ENCODE measurements at places on chromosomes 5 and 9. TPM values are rescaled to one million over a fixed set of nuclear protein-coding genes. Genes with fewer than 3 reads are reported as not detected.

The OLFML2A gene
- 133 TPM for total RNA-seq

The MIGA2 gene
- 37.8 TPM for total RNA-seq

The TAF11L3 gene
- not detected for total RNA-seq

The NFIL3 gene
- 19.0 TPM for total RNA-seq

The SLC36A2 gene
- total RNA-seq = not detected

The UGT3A2 gene
- 1.2 TPM for total RNA-seq

The RANBP3L gene
- total RNA-seq = not detected

The PTPDC1 gene
- total RNA-seq = 6.0 TPM

The GARNL3 gene
- 14.7 TPM for total RNA-seq

The PRRC2B gene
- 192 TPM for total RNA-seq

The OR1J2 gene
- total RNA-seq = not detected

The UBQLN1 gene
- total RNA-seq = 93.4 TPM

The LCN1 gene
- not detected for total RNA-seq

The MARVELD2 gene
- total RNA-seq = 1.3 TPM

The SPINK7 gene
- total RNA-seq = not detected

The ITGA2 gene
- total RNA-seq = 21.6 TPM

The CDKN2A gene
- 19.7 TPM for total RNA-seq

The GAPT gene
- 19.3 TPM for total RNA-seq

The RASEF gene
- 0.19 TPM for total RNA-seq

The TRAF1 gene
- 14.6 TPM for total RNA-seq

The AGPAT2 gene
- 47.7 TPM for total RNA-seq

The IRGM gene
- 1.1 TPM for total RNA-seq

The NUTM2G gene
- total RNA-seq = not detected

The IFNA7 gene
- total RNA-seq = not detected

The EIF4E1B gene
- total RNA-seq = not detected

The CREB3 gene
- 21.8 TPM for total RNA-seq

The LRRC70 gene
- total RNA-seq = 14.7 TPM

The ARID3C gene
- total RNA-seq = not detected

The ZNG1F gene
- 17.6 TPM for total RNA-seq

The CEL gene
- total RNA-seq = 0.77 TPM

The CDH6 gene
- 0.73 TPM for total RNA-seq

The JAK2 gene
- total RNA-seq = 61.2 TPM

The CDC14B gene
- total RNA-seq = 5.1 TPM

The DND1 gene
- total RNA-seq = 1.5 TPM

The DDX46 gene
- total RNA-seq = 41.2 TPM

The MEGF9 gene
- total RNA-seq = 31.5 TPM

The CD180 gene
- total RNA-seq = 27.4 TPM

The ANKRD31 gene
- total RNA-seq = 0.25 TPM

The RLN2 gene
- total RNA-seq = not detected

The PCDHB14 gene
- 2.2 TPM for total RNA-seq

The CEMIP2 gene
- 107 TPM for total RNA-seq

The PCDHA5 gene
- 0.09 TPM for total RNA-seq

The PRSS3 gene
- total RNA-seq = not detected

The ARSB gene
- 14.1 TPM for total RNA-seq

The ANKRD33B gene
- total RNA-seq = 37.8 TPM

The NTNG2 gene
- 17.5 TPM for total RNA-seq

The CCL27 gene
- 0.70 TPM for total RNA-seq

The CHSY3 gene
- total RNA-seq = 1.6 TPM

The ANKRD55 gene
- 1.6 TPM for total RNA-seq

The PTAR1 gene
- total RNA-seq = 90.8 TPM

The ABLIM3 gene
- 12.8 TPM for total RNA-seq

The PPP2R2B gene
- total RNA-seq = 6.1 TPM

The ZFP37 gene
- 2.7 TPM for total RNA-seq

The LHX3 gene
- not detected for total RNA-seq

The TPPP gene
- total RNA-seq = 6.7 TPM

The PCDHB13 gene
- total RNA-seq = 1.4 TPM

All from spleen (tissue), 13 donors.